ENCODE measurements at places on chromosomes 4 and X.

GRCh38 chr4:137638934-137639333 lies 106.6 kb upstream of the PCDH18 start:
- DNase-seq = no peak

- DNase-seq = peak; percentile 11
Measured at GRCh38 chr4:34250562-34250961, 1993.8 kb downstream of the ARAP2 start.

GRCh38 chr4:73315091-73315490 lies 56.5 kb upstream of the ANKRD17 start:
- peak; percentile 49 for DNase-seq

- no peak for DNase-seq
Measured at GRCh38 chrX:110318664-110318968, 731 bp upstream of the AMMECR1 start.

GRCh38 chr4:151459375-151459774 lies 50.4 kb downstream of the FHIP1A start:
- no peak for DNase-seq

DNA sequence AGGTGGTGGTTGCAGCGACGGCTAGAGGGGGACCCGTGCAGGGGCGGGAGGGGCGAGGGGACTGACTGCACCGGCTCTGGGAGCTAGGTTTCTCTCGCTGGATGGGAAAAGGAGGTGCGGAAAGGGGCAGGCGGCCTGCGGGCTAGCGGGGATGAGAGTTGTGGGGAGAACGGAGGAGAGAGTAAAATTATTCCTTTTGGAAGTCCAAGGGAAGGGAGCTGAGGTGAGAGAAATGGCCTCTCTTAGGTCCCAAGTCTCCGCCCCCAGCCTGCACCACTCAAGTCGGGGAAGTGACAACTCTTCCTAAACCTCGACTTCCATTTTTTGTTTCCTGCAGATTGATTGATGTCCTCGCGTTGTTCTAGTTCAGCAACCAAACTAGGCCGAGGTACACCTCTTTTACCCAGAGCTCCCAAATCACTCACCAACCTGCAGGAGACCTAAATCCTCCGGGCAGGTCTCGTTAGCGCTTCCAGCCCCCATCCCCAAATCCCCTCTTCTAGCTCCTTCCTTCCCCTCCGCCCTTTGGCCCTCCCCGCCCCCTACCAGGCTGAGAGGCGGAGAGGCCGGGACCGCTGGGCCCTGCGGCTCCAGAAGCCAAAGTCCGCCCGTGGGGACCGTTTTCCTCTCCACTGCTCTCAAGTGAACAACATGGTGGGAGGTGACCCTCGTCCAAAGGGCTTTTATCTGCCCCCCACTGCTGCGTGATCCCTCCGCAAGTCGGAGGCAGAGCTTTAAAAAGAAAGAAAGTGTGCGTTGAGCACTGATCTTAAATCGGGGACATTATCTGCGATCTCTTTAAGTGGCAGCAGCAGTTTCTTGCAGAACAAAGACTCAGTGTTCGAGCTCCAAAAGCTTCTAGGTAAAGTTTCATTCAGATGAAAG lies 7.3 kb downstream of the PITX2 start:
- no peak for DNase-seq

GRCh38 chr4:164440199-164440598 lies 313.7 kb upstream of the SMIM31 start:
- DNase-seq = no peak

GRCh38 chr4:56817840-56818491 lies 3.5 kb downstream of the SPINK2 start:
- DNase-seq = no peak

DNA sequence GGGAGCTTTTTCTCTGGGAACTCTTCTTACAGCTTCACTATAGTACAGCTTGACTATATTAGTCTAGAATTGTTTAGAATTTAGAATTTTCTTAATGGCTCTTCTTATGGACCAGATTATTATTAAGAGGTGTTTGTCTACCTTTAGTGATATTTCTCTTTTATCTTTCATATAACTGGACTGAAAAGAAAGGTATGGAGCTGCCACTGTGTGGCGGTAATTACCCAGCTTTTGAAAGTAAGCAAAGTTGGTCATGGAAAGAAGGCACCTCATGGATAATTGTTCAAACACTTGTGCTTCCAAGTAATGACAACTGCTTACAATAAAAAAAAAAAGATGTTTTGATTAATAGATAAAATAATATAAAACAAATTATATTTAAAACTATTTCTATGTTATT lies 1112.5 kb downstream of the TECRL start:
- DNase-seq = no peak

- DNase-seq = no peak
Measured at GRCh38 chr4:18608908-18609533, 587.5 kb upstream of the LCORL start.

DNA sequence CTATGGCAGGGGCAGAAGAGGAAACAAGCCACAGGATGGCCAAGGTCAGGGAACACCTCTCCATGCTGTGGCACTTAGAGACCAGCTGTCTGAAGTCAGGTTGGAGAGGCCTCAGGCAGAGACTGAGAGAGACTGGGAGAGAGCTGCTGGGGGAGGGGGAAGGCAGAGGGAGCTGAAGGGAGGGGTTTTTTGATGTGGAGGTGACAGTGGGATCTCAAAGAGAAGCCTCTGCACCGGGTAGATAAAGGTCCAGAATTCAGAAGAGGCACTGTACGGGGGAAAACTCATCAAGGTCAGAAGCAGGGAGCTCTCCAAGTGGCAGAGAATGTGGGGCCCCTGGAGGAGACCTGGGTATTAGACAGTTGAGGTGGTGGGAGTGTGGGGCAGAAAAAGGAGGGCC lies 41.6 kb upstream of the HMGB3 start:
- DNase-seq = no peak

- DNase-seq = peak; percentile 55
Measured at GRCh38 chr4:88628746-88629145, 36.5 kb downstream of the HERC3 start.

DNA sequence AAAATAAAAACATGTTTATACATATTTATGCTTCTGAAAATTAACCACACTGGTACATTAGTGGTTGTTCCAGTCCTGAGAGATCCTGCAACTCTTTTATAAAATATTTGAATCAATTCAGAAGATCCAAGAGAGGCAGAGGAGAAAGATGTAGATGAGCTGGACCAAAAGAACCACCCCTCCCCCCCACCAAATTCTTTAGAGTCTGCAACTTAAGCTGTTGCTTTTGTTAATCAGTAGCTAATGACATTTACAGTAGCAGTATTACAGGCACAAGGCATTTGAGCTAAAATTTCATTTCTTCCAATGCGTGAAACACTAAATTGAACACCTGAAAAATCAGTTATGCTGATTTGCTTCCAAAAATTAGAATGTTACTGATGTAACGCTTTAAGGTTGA lies 61.5 kb downstream of the PDK3 start:
- no peak for DNase-seq

DNA sequence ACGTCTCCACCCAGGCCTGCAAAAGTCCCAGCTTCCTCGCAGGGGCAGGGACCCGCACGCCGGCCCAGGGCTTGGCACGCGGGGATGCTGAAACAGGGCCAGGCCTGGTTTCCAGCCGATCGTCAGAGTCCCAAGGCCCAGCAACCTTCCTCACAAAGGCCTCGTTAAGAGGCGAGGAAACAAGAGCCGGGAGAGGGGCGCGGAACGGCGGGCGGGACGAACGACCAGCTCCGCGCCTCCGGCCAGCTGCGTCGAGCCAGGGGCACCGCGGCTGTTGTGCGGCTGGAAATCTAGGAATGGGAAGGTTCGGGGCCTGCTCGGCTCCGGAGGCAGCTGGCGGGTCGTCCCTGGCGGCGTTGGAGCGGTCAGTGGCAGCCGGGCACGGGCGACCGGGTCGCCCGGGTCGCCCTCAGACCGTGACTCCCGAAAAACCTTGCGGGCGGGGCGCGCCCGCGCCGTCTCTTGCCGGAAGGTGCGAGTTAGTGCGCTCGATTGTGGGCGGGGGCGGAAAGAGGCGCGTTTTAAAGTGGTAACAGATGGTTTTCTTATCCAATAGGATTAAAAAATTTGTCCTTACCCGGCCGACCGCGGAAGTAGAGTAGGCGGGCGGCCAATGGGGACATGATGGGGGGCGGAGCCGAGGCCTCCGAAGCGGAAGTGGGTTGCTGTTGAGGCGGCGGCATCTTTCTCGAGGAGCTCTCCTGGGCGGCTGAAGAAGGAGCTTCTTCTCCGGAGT lies at the start of gene RNF4:
RNF4 (plus strand) TSS at position 651 of the 736 bp plus-strand sequence. CDS start 21,388 bp downstream, outside the sequence.
- peak; percentile 84 for DNase-seq

- no peak for DNase-seq
Measured at GRCh38 chrX:101619364-101619763, 1.6 kb upstream of the ARMCX6 start.

DNA sequence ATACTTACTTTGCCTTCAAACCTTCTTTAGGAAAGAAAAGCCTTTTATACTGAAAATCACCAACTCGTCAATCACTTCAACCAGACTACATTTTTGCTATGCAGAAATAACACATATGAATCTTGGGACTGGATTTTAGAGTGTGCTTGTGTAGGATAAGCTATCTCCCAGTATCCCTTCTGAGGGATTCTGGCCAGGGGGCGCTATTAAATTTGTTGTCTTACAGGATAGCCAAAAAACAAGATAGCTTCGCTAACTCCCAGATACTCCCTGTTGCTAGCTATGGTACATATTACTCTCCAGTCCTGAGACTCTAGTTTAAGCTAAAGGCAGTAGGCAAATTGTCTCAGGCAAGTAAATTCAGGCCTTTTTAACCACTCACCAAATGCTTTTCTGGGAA lies 167.2 kb downstream of the LHFPL1 start:
- no peak for DNase-seq

- DNase-seq = no peak
Measured at GRCh38 chrX:139191746-139192385, 338.7 kb upstream of the F9 start.

DNA sequence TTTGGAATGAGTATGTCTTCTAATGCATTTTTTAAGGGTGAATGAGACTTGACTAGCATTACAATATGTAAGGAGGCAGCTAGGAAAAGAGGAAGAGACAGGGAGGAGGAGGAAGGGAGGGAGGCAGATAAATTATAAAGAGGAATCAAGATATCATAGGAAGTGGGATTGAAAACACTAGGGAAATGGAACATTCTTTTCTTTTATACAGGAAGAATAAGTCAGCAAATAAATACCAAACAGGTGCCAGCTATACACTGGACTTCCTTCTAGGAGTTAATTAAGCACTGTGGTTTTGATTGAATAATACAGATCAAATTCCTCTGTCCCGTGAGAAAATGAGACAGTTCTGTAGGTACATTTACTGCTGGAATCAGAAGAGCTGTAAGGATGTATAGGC lies 78.6 kb downstream of the PACRGL start:
- DNase-seq = no peak

- no peak for DNase-seq
Measured at GRCh38 chr4:77849278-77849965, 13.2 kb upstream of the MRPL1 start.

DNA sequence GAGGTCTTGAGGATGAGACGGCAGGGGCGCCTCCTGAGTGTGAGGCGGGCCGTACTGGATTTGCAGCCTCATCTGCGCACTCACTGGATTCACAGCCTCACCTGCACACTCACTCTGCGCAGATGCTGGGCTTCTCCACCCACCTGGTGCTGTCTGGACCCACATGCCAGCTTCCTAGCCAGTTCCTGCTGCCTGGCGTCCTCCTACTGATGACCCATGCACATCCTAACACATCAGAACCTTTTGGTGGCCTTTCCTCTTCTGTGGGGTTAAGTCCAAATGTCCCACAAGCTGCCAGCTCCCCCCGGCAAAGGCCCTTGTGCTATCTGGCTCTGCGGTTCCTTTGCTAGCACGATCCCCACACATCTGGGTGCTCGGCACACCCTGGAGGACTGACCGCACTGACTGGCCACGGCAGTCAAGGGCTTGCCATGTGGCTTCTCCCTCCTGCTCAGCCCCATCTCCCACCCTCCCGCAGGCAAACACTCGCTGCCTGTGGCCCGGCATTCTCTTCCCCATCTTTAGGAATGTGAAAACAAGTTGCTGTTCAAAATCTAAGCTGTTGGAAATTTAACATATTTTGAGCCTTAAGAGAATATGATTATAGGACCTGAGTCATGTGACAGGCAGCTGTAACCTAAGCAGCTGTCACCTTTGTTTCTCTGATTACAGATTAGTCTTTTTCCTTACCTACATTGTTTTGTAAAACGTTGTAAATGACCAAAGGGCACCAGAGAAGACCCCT lies 39.4 kb upstream of the AFAP1 start:
- DNase-seq = no peak

GRCh38 chr4:111937368-111937767 lies 207.9 kb upstream of the FAM241A start:
- peak; percentile 14 for DNase-seq

DNA sequence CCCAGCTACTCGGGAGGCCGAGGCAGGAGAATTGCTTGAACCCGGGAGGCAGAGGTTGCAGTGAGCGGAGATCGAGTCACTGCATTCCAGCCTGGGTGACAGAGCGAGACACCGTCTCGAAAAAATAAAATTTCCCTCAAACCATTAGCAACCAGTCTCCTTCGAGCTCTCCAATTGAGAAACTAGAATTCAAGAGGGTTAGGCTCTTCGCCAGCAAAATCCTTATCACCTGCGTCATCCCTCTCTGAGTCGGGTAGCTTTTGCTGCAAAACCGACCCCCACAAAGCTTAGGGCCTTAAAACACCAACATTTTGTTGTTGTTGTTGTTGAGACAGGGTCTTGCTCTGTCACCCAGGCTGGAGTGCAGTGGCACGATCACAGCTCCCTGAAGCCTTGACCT lies 75.1 kb upstream of the DDX3X start:
- no peak for DNase-seq

DNA sequence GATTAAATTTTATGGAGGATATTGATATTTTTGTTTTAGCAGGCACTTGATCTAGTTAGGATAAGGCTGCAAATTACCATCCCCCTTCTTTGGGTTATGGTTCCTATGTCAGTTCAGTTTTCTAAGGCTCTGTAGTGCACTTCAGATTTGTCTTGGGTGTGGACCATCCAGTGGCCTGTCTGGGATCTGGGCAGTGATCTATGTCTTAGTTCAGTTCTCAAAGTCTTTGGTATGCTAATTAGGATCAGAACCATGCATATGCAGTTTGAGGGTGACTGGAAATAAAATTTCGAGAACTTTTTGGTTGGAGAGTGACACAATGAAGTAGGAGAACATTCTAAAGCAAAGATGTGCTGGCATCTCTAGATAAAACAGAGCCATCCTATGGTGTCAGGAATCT lies 388.2 kb downstream of the MID1IP1 start:
- no peak for DNase-seq

DNA sequence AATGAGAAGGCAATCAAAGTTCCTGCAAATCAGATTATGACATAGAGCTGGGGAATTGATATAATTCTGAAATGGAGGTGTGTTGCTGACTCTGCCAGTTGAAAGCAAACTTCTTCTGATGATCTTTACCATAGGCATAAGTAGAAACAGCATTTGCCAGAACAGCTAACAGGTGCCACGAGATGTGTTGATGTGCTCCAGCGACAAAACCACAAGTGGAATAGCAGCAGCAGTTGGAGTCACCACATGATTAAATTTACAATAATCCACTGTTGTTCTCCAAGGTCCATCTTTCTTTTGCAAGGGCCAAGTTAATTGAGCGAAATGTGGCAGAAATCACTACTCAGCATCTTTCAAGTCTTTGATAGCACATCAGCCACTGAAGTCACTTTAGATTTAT lies 3.7 kb upstream of the OSTC start:
- no peak for DNase-seq

Measured in AG09309 (cell line).